ENCODE measurements at places on chromosomes 1 and 21. TPM values are rescaled to one million over a fixed set of nuclear protein-coding genes. Genes with fewer than 3 reads are reported as not detected.

The E2F2 gene
- 1.3 TPM for total RNA-seq

The C4BPB gene
- total RNA-seq, result not detected

The PDZK1IP1 gene
- not detected for total RNA-seq

The CD1B gene
- not detected for total RNA-seq

The SHC1 gene
- total RNA-seq, result 219 TPM

The IARS2 gene
- 65.6 TPM for total RNA-seq

The EFNA1 gene
- 31.3 TPM for total RNA-seq

The GNAT2 gene
- not detected for total RNA-seq

Measured in osteocyte (in vitro differentiated cells).